ENCODE measurements at places on chromosomes 2 and 18. TPM values are rescaled to one million over a fixed set of nuclear protein-coding genes. Genes with fewer than 3 reads are reported as not detected.

REG1B gene
- total RNA-seq: not detected

MAL gene
- total RNA-seq: not detected

ATF2 gene
- total RNA-seq: 23.8 TPM

SATB2 gene
- 7.3 TPM for total RNA-seq

TSGA10 gene
- 0.72 TPM for total RNA-seq

EFR3B gene
- total RNA-seq: 0.78 TPM

KCNG2 gene
- 4.7 TPM for total RNA-seq

EPB41L3 gene
- 44.6 TPM for total RNA-seq

NCKAP5 gene
- 2.2 TPM for total RNA-seq

C2orf66 gene
- total RNA-seq: not detected

SETBP1 gene
- 10.4 TPM for total RNA-seq

RIT2 gene
- total RNA-seq: not detected

IL36B gene
- not detected for total RNA-seq

KCMF1 gene
- 23.7 TPM for total RNA-seq

CDH7 gene
- total RNA-seq: not detected

RTP5 gene
- total RNA-seq: not detected

IL36G gene
- total RNA-seq: not detected

UGT1A4 gene
- total RNA-seq: not detected

IL37 gene
- total RNA-seq: not detected

SLC9A2 gene
- not detected for total RNA-seq

MERTK gene
- 2.7 TPM for total RNA-seq

EFEMP1 gene
- 82.1 TPM for total RNA-seq

SLC23A3 gene
- 1.4 TPM for total RNA-seq

ATP6V1B1 gene
- 0.40 TPM for total RNA-seq

PLEKHH2 gene
- total RNA-seq: 5.2 TPM

FSHR gene
- total RNA-seq: not detected

SLC8A1 gene
- total RNA-seq: 1.9 TPM

LINC00305 gene
- total RNA-seq: not detected

NTSR2 gene
- total RNA-seq: not detected

METTL5 gene
- 59.1 TPM for total RNA-seq

IL1F10 gene
- total RNA-seq: not detected

GREB1L gene
- total RNA-seq: under 0.01 TPM

POTEJ gene
- not detected for total RNA-seq

CIB4 gene
- not detected for total RNA-seq

All from epithelial cell of alveolus of lung (primary cell).